Fibroblast of upper back skin (primary cell): ENCODE measurements at places on chromosomes 1 and 21.

GRCh38 chr1:55150880-55151588 lies 64.1 kb downstream of the USP24 start:
- no peak for DNase-seq

- peak; percentile 45 for DNase-seq
Measured at GRCh38 chr1:205610036-205610435, 21.8 kb downstream of the ELK4 start.

DNA sequence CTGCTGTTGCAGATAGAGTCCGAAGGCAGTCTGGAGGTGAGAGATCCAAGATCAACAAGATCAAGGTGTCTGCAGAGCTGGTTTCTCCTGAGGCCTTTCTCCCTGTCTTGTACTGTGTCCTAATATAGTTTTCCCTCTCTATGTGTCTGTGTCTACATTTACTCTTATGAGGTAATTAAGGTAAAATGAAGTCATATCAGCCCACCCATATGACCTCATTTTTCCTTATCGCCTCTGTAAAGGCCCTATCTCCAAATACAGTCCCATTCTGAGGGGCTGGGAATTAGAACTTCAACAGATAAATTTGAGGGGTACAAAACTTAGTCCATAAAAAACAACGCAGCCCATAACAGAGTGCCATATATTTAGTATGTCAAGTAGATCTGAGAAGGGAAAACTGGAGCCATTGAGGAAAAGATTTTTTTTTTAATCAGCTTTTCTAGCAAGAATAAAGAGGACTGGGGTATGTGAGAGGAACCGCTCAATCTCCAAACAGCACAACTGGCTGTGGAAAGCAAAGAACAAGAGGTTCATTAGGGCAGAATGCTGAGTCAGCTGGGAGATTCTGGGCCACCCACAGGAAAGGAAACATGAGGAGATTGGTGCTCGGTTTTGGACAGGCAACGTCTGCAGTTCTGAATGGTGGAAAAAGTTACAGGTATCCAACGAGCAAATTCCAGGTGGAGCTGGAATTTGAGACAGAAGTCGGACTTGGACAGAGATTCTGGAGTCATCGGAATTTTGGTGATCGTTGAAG lies 65.7 kb downstream of the MAP3K21 start:
- DNase-seq, result no peak

DNA sequence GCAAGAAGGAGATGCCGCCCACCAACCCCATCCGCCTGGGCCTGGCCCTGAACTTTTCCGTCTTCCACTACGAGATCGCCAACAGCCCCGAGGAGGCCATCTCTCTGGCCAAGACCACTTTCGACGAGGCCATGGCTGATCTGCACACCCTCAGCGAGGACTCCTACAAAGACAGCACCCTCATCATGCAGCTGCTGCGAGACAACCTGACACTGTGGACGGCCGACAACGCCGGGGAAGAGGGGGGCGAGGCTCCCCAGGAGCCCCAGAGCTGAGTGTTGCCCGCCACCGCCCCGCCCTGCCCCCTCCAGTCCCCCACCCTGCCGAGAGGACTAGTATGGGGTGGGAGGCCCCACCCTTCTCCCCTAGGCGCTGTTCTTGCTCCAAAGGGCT lies 732 bp downstream of the SFN start:
- no peak for DNase-seq

DNA sequence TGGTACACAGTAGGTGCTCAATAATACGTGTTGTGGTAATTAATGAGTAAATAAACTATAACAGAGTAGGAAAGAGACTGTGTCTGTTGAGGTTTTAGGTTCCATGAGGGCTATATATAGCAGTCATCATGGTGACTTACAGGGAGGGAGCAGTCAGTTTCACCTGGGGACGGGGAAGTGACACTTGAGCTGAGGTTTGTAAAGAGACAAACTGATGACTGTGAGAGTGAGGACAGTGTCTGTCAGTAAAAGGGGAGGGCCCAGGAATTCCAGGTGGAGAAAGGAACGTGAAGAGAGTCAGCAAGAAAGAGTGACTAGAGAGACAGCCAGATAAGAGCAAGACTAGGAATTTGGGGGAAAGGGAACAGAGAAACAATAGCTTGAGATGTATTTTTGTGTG lies 30.2 kb downstream of the ABCA4 start:
- DNase-seq, result no peak

DNA sequence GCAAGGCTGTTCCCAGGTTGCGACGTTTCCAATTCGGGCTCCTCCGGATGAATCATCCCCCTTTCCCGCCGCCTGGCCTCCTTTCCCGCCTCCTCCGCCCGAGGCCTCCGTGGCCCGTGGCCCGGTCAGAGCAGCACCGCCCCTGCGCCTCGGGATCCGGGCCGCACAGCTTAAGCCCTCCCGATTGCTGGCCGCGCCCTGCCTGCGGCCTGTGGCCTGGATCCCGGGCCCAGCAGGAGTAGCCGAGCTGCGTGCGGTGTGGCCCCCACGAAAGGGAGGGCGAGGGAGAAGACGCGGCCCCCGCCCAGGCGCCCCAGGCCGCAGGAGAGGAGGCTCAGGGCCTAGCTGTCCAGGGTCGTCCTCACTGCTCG lies 1.0 kb downstream of the TMEM200B start:
- peak; percentile 80 for DNase-seq

DNA sequence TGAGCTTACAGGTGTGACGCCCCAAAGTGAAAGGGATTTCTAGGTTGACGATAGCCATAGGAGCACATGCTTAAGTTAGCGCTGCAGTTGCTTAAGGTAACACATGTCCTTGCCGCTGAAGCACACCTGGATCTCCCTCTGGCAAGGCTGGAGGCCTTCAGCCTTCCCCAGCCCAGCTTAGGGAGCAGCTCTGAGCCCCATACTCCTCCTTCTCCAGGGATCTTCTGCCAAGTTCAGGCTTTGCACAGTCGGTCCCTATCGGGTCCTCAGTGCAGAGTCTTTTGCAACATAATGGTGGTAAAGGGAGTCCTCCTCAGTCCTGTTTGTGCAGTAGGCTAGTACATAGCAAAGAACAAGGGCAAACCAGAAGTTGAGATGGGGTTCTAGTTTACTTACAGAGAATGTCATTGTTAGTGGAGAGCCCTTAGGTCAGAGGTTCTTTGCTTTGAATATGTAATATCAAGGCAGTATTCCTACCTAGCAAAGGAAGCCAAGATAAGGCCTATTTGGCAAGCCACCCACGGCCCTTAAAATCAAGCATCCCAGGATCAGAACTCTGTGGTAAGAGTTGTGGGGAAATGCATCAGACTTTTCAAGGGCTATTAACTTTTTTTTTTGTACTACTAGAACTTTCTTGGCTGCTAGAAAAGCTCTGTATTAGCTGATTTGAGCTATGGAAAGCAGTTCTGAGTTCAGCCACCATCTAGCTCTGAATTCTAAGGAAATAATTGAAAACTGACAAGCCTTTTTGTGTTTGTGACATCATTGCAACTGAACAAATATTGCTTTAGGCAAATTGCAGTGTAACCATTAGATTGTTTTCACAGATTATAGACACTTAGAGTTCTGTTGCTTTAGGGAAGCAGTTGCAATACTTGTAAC lies 1.4 kb downstream of the EVA1C start:
- no peak for DNase-seq

GRCh38 chr1:17874710-17875109 lies 119.6 kb downstream of the ACTL8 start:
- peak; percentile 97 for DNase-seq

GRCh38 chr1:161885003-161885402 lies 118.9 kb downstream of the ATF6 start:
- DNase-seq, result peak; percentile 89

GRCh38 chr1:228037401-228038386 lies 30.9 kb downstream of the WNT3A start:
- no peak for DNase-seq

DNA sequence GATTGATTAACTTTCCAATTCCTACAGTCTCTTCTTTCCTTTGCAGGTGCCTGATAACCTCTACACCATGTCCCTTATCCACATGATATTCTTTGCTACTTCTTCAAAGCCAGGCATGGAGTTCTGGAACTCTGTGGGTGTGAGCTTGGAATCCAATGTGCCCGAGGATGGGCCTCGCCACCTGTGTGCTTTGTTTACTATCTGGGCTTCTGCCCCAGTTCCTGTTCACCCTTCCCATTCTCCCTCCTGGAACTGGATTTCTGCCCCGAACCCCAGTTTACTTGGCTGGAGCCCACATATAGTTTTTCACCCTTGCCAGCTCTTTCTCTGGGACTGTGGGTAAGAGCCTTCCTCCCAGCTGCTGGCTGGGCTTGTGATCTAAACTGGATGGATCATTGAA lies 75.2 kb upstream of the AK4 start:
- DNase-seq, result no peak

- no peak for DNase-seq
Measured at GRCh38 chr1:51000651-51001050, 30.6 kb downstream of the CDKN2C start.

GRCh38 chr1:93140106-93140505 lies 40.1 kb downstream of the TMED5 start:
- DNase-seq, result no peak

DNA sequence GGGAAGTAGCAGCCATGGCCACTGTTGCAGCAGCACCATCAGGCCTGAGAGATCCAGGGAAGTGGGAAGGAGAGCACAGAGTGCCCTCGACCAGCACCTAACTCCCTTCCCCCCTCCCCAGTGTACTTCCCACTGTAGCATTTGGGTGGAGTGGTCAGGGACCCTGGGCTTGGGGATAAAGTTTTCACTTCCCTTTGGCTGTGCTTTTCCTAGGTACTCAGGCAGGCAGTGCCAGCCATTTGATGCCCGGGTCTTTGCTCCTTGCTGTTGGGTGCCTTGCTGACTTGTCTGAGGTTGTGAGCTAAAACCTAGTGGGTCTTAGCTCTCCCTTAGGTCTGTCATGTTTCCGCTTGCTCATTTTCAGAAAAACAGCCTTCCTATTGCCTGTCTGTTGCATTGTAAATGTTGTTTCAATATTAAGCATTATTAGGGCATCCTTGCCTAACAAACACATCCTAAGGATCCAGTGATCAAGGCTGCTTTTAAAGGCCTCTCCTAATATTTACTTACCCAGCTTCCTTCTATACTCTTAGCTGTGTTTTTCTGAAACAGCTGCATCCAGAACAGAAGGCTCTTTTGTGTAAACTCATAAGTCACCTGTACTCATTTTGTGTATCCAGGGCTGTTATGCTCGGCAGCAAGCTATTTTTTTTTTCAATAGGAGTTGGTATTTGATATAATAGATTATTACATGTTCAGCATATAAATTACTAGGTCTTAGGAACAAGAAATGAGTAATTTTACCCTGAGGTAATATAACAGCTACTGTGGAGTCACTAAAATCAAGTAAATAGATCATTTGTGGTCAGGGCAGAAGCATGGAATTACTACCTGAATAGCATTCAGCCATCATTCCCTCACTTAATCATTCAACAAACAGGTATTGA lies 418.6 kb upstream of the PROX1 start:
- DNase-seq, result no peak
